ENCODE measurements at places on chromosomes 13 and 19.
A peak's percentile ranks its signal among the peaks of the same experiment; 100 is the strongest.

DNA sequence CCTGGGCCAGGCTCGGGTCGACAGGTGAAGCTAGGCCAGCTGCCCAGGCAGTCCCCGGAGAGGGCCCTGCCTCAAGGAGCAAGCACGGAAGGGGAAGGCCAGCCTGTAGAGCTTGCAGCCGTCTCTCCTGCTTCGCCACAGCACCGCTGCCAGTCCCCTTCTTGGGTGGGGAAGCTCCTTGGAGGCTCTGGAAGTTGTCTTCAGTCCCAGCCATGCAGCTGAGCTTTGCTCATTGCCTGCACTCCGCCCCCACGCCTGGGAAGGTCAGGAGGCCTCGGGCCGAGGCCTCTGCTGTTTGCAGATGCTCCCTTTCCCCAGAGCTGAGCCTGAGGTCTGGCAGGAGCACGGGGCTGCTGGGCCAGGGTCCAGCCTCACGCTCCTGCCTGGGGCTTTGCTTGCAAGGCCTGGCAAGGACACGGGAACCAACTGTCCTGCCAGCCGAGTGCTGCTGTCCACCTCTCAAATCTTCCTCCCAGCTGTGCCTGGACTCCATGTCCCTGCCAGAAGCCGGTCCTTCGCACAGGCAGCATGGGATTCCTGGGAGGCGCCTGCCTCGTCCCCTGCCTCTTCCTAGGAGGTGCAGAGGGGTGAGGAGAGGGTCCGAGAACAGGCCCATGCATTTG is 13.3 kb downstream of the PLEKHF1 start:
- no peak for DNase-seq

- peak; percentile 42 for DNase-seq
Measured at GRCh38 chr19:7533281-7533885, 2.1 kb upstream of the PNPLA6 start.

- no peak for DNase-seq
Measured at GRCh38 chr13:106490569-106491321, 44.7 kb downstream of the EFNB2 start.

DNA sequence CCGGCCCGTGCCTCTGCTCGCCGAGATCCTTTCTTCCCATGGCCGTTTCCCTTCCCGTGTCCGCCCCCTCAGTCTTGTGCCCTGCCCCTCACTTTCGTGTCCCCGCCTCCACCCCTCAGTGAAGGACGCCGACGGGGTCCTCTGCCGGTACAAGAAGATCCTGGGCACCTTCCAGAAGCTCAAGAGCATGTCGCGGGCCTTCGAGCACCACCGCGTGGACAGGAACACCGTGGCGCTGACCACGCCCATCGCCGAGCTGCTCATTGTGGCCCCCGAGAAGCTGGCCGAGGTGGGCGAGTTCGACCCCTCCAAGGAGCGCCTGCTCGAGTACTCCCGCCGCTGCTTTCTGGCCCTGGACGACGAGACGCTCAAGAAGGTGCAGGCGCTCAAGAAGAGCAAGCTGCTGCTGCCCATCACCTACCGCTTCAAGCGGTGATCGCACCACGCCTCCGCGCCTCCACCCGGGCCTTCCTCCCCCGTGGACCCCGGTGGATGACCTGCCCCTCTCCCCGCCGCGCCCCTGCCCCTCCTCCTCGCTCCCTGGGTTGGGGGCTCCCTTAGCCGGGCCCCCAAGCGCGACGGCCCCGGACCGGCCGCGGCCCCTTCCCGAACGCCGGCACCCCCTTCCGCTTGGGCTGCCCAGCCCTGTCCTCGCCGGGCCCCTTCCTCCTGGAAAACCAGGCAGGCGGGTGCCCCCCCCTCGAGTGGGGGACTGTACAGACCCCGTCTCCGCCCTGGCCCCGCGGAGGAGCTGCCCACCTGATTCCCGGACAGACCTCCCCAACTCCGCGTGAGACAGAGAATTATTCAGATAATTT is 2.3 kb upstream of the U2AF2 start:
- no peak for DNase-seq

DNA sequence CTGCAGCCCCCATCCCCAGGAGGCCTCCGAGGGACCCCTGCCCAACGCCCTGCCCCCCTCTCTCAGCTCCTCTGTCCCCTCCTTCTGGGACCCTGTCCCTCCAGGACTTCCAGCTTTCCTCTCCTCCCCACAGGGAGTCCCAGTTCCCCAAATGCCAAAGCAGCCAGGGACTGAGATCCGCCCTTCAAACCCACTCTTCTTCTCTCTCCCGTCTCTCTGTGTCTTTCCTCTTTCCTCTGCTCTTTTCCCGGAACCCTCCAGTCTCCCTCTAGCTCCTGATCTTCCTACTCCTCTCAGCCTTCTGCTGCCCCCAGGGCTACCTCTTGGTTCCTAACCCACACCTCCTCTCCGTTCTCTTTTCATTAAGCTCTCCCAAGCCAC is 377 bp downstream of the CA11 start:
- peak; percentile 34 for DNase-seq

DNA sequence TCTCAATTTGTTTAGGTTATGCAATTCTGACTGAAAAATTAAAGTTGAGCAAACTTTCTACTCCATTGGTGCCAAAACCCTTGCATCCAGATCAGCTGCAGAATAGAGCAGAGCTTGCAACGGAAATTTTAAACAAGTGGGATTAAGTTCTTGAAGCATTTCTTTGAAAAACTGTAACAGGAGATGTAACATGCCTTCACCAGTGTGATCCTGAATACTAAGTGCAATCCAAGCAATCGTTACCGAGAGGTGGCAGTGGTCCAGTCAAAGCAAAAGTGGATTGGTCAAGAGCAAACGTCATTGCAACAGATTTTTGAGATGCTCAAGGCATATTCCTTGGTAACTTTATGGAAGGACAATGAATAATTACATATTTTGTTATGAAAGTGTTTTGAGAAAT is 841.1 kb upstream of the SLITRK5 start:
- DNase-seq, result no peak

DNA sequence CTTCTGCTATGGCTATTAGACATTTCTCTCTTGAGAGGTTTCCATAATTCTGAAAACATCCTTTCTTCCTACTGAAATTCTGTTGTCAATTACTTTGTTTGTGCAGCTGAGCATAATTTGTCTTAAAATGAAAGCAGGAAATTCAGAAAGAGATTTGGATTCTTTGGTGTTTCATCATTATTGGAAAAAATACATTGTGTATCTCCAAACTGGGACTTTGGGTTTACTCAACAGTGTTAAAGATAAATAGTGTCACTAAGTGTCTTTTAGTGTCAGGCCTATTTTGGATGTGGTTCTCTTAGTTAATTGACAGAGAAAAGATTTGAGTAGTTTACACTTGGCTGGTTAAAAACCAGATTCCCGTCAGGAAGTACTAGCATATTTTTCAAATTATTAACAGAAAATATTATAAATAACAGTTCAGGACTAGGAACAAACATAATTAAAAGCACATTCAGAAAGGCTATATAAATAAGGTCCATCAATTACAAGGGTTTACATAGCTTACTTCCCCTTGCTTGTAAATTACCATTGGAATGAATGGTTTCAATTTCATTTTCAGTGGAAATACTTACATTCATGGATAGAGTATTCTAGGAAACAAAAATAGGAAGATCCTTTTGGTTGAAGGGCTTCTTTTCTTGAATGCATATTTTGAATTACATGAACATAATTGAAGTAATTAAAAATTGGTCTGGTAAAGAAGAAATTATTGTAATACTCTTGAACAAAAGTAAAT is 483.1 kb downstream of the GPC6 start:
- no peak for DNase-seq

- no peak for DNase-seq
Measured at GRCh38 chr13:78686461-78686860, 27.5 kb upstream of the OBI1 start.

DNA sequence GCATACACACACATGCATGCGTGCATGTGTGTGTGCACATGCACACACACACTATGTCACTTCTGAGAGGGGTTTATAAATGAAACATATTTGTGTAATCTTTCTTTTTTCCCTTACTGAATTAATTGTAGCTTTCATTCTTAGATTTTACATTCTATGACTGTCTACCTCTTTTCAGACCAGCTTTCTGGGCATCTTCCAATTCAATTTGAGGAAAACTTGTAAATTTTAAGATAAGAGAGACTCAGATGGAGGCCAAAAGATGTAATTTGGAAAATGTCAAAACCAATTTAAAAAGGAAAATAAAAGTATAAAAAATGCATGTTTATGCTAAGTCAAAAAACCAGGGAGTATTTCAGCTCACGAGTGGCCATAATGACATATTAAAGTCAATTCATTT is 594.5 kb downstream of the OLFM4 start:
- DNase-seq, result no peak

DNA sequence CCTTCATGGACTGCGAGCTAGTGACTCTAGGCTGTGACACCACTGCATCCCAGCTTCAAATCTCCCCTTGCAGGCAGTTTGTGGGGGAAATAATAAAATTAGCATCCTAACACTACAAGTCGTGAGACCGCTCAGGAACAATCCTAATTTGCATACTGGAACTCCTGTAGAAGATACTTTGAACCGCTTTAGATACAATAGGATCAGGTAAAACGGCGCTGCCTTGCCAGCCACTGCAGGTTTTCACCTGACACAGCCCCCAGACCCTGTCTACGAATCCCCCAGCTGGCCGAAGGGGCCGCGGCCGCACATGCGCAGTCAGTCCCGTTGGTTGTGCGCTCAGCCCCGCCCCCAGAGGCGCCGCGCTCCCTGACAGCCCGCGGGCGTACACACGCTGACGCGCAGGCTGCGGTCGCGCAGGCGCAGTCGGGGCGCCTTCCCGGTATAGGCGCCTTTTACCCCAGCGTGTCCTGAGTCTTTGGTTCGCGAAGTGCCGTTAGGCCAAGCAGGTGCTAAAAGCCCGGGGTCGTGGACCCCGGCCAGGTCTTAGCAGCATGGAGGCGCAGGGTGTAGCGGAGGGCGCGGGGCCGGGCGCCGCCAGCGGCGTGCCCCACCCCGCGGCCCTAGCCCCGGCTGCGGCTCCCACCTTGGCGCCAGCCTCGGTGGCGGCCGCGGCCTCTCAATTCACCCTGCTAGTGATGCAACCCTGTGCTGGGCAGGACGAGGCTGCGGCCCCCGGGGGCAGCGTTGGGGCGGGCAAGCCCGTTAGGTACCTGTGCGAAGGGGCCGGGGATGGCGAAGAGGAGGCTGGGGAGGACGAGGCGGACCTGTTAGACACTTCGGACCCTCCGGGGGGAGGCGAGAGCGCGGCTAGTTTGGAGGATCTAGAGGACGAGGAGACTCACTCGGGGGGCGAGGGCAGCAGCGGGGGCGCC is at the start of gene RFXAP:
RFXAP (plus strand) TSS at position 419 of the 935 bp plus-strand sequence; CDS start at position 555, 136 bp downstream.
- DNase-seq, result peak; percentile 83

DNA sequence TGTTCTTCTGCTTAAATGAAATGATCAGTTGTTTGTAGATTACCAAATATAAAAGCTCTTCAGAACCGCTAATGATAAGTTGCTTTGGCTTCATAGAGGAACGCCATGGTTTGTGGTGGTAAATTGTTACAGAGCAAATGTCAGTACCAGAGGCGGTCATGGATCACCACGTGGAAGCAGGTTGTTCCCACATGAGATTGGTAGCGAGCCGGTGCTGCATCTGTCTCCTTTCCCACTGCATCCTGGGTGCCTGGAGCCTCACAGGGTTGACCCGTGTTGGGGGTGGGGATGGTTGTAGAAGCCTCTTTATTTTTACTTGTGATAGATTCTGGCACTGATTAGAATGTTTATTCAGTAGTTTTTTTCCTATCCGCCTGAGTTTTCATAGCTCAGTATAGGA is 14.7 kb downstream of the GARRE1 start:
- no peak for DNase-seq

GRCh38 chr13:40986101-40986856 is 32.8 kb downstream of the ELF1 start:
- DNase-seq, result no peak

- no peak for DNase-seq
Measured at GRCh38 chr13:41296879-41297646, 14.0 kb upstream of the NAA16 start.

GRCh38 chr13:80010286-80010831 is 330.6 kb downstream of the SPRY2 start:
- DNase-seq, result no peak

DNA sequence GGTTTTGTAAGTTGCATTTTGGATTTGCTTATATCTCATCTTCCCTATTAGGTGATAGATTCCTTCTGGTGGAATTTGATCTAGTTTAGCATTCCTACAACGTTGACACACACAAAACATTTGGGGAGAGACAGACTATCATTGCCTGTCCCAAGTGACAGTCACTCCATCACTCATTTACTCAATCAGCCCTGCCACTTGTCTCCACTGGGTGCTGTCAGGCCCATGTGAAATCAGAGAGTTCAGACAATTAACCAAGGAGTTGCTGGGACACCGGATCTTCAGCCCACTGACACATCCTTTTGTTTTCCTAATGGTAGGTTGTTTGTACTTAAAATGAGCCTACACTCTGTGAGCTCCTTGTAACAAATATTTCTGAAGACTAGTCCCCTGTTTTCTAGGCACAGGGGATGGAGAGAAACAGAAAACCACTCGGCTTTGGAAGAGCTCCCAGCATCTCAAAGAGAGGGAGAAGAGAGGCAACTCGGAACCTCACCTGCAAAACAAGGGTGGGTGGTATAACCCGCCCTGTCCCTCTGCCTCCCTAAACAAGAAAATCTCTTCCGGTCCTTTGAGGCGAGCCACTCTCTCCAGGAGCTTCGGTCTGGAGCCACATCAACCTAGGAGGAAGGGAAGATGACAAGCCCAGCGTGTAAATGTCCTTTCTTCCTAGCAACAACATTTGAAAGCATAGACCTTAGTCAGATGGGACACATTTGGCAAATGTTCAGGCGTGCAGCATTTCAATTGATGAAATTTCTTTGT is 440.9 kb upstream of the KLF12 start:
- DNase-seq, result no peak

DNA sequence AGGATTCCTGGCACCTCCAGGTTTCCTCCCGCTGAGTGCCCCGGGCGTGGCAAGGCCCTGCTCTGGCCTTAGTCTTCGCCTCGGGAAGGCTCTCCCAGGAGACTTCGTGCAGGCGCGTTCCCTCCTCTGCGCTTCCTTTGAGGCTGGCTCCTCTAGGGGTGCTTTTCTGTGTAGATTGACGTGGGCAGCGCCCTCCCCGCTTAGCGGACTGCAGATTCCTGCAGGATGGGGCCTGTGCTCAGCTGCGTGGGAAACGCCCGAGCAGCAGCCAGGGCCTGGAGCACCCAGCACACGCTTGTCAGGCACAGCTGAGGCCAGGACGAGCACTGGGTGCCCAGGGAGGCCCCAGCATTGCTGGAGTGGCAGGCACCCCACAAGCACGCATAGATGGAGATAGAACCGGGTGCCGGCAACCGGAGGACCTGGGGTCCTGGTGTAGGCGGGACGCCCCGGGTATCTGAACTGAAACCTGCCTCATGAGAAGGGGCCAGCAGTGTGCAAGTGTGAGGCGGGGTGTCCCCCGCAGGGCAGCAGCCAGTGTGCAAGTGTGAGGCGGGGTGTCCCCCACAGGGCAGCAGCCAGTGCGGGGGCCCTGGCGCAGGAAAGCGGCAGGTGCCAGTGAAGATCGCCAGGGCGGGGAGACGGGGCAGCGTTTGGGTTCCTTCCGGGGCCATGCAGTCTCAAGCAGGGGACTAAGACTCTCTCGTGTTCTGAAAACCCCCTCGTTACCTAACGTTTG is 3.4 kb downstream of the NDUFS7 start:
- DNase-seq, result no peak

GRCh38 chr19:16445238-16446107 is 26.3 kb downstream of the EPS15L1 start:
- DNase-seq, result no peak
